Stimulated activated CD8-positive, alpha-beta memory T cell treated with anti-CD3 and anti-CD28 coated beads, Interleukin-12 subunit alpha, Interleukin-12 subunit beta, amount 100 ng/mL, for 4 hours (primary cell): ENCODE measurements at places on chromosomes 5 and 9.

- DNase-seq: no peak
These were observed 3.9 kb upstream of the LNPEP start for GRCh38 chr5:96932026-96932425.

DNA sequence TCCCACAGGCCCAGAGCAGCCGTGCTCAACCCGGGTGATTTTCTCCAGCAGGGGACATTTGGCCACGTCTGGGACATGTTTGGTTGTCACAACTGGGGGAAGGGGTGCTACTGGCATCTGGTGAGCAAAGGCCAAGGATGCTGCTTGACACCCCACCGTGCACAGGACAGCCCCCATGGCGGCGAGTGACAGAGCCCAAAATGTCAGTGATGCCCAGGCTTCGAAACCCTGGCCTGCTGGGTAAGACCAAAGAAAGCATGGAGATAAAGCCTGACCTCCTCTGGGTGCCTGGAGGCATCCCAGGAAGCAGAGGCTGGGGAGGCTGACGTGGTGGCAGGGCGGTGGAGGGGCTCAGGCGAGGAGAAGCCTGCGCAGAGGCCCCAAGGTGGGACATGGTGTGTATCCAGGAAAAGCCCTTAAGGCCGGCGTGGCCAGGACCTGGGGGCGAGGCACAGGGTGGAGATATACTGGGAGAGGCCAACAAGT is 66.4 kb downstream of the ZNF354C start:
- DNase-seq: no peak

DNA sequence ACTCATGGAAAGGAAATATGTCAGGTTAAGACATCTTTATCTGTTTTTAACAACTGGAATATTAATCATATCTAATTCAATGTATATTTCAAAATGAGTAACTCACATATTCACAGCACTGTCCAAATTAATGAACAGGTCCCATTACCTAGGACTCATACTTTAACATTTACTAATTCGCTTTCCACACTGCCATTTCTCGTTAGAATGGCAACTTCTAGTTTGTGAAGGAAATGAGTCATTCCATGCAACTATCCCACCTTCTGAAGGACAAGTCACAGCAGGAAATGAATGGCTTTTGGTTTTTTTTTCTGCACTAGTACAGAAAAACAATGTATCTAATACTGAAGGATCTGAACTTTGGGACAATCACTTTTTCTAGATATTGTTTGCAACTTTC is 24.6 kb upstream of the IFNK start:
- no peak for DNase-seq

DNA sequence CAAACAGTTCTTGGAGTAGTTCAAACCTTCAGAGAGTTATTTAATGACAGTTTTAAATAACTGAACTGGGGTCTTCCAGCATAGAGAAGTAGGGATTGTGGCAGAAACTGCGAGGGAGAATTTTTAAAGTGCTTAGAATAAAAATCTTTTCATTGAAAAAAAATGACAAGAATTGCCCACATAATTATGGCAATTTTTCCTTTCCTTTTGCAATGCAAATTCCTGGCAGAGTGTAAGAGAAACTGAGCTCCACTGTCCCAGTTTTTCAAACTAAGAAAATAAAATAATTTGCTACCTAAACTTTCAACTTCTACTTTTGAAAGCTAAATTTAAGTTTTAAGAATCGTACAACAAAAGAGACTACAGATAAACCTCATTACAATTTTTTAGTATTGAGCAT is 2.3 kb upstream of the PTGER4 start:
- no peak for DNase-seq

- DNase-seq: no peak
These were observed 43.6 kb upstream of the NEK6 start for GRCh38 chr9:124214116-124214515.

- DNase-seq: no peak
These were observed 544.5 kb upstream of the ZNF608 start for GRCh38 chr5:125290935-125291334.

GRCh38 chr5:127433526-127433925 is 83.9 kb upstream of the PRRC1 start:
- no peak for DNase-seq

DNA sequence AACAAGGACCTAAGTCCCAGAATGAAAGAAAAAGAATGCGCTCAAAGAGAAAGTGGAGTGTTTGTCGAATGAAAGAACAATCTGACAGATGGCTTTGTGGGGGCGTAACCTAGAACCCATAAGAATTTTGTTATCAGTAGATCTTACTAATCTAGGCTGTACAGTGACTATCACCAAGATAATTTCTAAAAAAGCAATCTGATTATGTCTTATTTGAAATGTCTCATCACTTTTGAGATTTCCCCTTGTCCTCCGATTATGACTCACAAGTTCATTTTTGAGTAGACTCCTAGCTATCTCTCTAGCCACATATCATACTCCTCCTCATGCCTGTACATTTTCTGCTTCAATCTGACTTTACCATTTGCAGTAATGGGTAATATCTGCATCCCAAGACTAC is 135.6 kb upstream of the SMARCA2 start:
- no peak for DNase-seq

GRCh38 chr9:107648153-107648715 is 158.7 kb upstream of the KLF4 start:
- no peak for DNase-seq

GRCh38 chr5:176793736-176794135 is 16.6 kb upstream of the UNC5A start:
- no peak for DNase-seq

DNA sequence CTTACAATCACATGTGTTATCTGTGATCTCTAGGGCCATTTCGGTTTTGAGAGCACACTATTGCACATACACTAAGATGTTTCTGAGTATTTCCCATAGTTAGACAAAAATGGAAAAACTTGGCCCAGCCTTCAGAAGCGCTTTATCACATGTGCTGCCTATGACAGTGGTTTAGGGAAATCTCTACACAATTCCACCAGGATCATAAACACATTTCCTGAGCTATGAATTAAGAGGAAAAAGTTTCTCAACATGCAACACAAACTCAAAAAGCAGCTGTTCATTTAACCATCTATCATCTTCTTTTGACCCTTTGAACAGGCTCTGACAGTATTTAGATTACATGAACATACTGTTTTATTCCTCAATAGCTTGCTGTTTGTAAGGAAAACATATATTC is 15.1 kb downstream of the FGF1 start:
- DNase-seq: no peak

DNA sequence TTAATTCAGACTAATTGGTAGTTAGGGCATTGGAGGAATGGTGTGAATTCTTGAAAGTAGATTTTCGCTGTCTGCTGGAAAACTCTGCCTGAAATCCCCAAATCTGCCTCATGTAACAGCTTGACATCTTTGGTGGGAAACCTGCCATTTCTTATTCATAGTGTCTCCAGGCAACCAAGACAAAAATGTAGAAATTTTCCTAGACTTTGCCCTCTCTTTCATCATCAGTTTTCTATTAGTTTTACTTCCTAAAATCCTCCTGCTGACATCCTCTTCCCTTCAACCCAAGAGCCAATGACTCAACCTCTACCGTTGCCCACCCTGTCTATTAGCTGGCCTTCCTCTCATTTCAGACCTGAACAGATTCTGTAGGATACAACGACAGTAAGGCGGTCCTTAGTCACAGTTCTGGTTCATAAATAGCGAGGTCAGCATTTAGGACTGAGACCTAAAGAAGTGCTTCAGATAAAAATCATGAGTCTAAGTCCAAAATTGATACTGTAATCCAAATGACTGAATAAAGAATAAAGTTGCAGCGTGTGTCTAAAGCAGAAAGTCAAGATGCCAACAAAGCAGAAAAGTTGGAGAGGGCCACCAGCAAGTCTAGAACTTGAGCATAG is 133.9 kb downstream of the MUSK start:
- no peak for DNase-seq

GRCh38 chr9:68763104-68763503 is 58.1 kb downstream of the PIP5K1B start:
- DNase-seq: no peak

DNA sequence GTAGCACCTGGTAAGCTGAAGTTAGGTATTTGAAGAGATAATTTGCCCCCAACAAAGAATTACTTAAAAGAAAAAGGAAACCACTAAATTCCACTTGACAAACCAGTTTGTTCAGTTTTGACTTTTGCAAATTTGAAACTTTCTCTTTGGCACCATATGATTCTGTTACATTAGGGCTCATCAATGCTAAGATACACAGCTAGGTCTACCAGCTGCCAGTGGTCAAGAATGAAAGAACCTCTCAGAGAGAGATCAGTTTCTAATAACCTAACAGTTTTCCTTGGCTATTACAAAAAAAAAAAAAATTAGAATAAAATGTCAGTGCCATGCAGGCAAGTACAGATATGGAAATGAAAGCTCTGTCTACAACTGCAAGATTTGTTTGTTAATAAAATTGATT is 92.3 kb downstream of the CAAP1 start:
- DNase-seq: no peak

DNA sequence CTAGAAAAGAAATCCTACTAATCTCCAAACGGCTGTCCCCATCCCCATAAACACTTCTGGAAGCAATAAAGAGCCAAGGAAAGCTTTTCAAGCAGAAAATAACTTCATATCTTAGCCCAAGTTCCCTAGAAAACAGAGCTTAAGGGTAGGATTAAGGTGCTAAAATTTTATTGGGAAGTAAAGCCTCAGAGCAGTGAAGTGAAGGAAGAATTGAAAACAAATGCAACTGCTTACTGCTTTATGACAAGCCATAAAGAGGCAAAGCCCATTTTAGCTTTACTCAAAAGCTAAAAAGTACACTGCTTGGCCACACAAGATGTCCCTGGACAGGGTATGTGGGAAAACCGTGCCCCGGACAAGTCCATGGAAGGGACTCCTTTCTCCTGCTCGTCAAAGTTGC is 59.7 kb downstream of the APTX start:
- no peak for DNase-seq

DNA sequence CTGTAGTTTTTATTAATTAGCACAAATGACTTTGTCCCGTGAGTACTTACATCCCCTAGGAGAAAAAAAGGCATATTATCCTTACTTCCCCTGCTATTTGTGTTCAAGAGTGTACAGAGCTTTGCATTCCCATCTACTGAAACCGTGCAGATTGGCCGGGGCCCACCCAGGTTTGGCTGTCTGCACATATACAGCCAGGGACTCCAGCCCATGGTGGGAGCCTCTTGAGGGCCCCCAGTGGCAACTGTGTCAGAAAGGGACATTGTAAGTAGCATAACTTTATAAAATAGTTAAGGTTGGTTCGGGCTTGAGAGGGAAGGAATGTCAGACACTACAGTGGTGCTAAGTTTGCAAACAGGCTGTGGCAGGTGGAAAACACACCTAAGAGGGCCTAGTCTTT is 24.7 kb downstream of the PHF2 start:
- no peak for DNase-seq

GRCh38 chr9:86708918-86709835 is 238.1 kb downstream of the GAS1 start:
- no peak for DNase-seq

DNA sequence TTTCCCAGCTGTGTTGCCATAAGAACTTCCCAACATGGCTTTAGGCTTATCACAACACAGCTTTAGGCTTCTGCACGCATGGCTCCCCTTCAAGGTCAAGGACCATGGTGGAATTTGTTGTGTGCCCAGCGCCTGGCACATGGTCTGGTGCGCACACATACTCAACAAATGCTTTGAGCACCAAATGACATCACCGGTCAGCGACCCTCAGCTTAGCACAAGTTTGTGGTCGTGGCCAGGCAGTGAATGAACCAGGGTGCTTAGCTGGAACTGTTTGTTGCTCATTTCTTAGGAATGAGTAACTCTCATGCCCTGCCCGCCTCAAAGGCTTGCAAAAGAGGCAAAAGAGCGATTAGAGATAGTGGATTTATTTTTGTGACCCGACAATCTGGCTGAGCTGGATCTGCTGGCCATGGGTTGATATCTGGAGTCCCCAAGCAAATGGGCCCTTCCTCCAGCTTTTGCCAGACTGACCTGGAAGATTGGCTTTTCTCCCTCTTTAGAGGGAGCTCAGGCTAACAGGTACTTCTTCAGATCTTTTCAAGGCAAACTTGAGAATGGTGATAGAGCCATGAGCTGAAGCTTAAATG is 58.9 kb downstream of the DAP start:
- DNase-seq: no peak
